ENCODE measurements at places on chromosomes 4 and X.

DNA sequence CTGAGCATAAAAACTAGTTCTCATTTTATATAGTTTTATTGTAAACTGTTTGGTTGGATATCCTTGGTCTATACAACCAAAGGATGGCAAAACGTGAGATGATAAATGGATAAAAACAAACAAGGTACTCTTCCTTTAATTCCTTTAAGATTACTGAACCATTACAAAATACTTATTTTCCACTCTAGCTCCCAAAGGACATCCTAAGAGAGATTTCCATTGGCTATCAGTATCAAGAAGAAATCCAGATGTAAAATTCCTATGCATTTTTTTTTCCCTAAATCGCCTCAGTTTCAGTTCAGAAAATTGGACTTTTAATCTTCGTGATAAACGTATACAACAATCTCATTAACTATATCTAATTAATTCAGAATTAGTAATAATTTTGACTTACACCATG lies 2.3 kb downstream of the FBXL5 start:
- DNase-seq: no peak
- H3K27ac ChIP-seq: no peak overlapping the region

DNA sequence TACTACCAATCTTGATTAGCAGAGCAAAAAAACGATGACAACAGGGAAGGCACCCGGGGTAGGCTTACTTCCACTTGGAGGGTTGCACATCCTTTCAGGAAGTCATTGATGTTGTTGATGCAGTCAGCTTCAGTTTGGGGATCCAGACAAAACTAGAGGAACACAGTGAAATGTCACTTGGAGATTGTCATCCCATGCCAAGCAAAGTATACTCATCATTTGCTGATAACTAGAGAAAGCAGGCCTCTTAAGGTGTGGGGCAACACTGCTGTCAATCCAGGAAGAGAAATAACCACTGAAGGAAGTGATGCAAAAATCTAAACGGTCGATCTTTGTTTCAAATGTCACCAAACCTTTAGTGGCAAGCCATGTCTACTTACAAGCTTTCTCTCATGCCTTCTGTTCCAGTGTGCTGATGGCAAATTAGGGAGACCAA lies 1.4 kb downstream of the ARHGEF6 start:
- H3K4me3 ChIP-seq: no peak overlapping the region
- H3K36me3 ChIP-seq: no peaks in the 10 kb centered on the region
- H3K4me1 ChIP-seq: no peaks in the 10 kb centered on the region
- no peak for DNase-seq
- no peaks in the 10 kb centered on the region for H3K27me3 ChIP-seq
- H3K27ac ChIP-seq: no peak overlapping the region

- DNase-seq: no peak
- no peaks in the 10 kb centered on the region for H3K4me1 ChIP-seq
- no peaks in the 10 kb centered on the region for H3K36me3 ChIP-seq
- no peak overlapping the region for H3K27ac ChIP-seq
- H3K4me3 ChIP-seq: no peak overlapping the region
Measured at GRCh38 chr4:98470366-98470765, 188.0 kb downstream of the TSPAN5 start.

DNA sequence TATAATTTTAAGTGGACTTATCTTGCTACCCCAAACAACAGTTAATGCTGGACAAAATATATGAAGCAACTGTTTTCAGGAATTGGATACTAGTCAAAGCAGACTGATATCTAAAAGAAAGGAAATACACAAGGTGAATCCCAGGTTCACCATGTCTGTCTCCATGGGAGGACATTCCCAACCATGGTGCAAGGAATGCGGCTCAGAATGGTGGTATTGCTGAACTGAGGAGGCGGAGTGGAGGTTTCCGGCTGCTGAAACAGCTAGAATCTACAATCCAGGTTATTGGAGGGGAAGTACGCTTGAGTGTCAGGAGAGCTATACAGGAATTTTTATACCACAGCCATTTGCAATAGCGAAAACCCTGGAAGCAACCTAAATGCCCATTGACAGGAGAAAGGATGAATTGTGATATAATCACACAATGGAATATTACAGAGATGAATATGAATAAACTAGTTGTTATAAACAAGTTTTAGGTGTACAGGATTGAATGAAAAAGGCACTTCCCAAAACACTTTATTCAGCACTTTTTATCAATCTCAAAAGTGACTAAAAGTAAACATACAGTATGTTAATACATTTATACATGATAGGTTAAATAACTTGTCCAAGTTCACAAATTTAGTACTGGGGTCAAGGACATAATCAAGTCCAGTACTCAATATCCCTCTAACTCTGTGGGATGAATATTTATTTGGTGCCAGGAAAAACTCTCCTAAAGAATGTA lies 9.0 kb downstream of the HMGB2 start:
- H3K4me3 ChIP-seq: no peak overlapping the region
- H3K27me3 ChIP-seq: no peaks in the 10 kb centered on the region
- H3K4me1 ChIP-seq: no peaks in the 10 kb centered on the region
- no peak for DNase-seq
- H3K27ac ChIP-seq: no peak overlapping the region

DNA sequence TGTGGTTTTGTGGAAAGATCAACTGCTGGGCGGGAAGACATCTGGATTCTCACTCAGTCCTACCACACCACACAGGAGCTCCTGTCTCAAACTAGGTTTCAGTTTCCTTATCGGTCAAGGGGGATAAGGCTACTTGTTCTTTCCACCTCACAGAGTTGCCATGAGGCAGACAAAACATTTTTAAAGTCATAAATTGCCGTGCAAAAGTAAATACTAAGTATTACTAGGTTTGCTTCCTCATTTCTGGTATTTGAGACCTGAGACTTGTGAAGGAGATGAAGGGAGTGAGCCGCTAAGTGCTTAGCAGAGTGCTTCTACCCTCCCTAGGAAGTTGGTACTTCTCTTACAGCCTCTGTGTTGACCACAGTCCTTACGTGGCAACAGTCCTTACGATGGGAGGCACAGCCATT lies 1.5 kb downstream of the LAP3 start:
- DNase-seq: no peak
- peak overlapping the region; percentile 85 for H3K4me3 ChIP-seq
- peaks cover 37% of the 10 kb centered on the region for H3K36me3 ChIP-seq
- no peak overlapping the region for H3K27ac ChIP-seq

- H3K4me1 ChIP-seq: no peaks in the 10 kb centered on the region
- H3K27ac ChIP-seq: no peak overlapping the region
- H3K4me3 ChIP-seq: peak overlapping the region; percentile 77
- no peak for DNase-seq
- peaks cover 48% of the 10 kb centered on the region for H3K27me3 ChIP-seq
- H3K36me3 ChIP-seq: no peaks in the 10 kb centered on the region
Measured at GRCh38 chr4:153684971-153685371, 891 bp downstream of the TLR2 start.

- DNase-seq: peak; percentile 66
- peak overlapping the region; percentile 61 for H3K27ac ChIP-seq
- peak overlapping the region; percentile 25 for H3K4me3 ChIP-seq
- H3K4me1 ChIP-seq: peaks cover 20% of the 10 kb centered on the region
- H3K27me3 ChIP-seq: no peaks in the 10 kb centered on the region
Measured at GRCh38 chr4:182555997-182556418, 312.8 kb downstream of the TENM3 start.

GRCh38 chr4:182918791-182919302 lies 1.7 kb upstream of the DCTD start:
- H3K36me3 ChIP-seq: peaks cover 15% of the 10 kb centered on the region
- no peak for DNase-seq
- H3K4me1 ChIP-seq: peaks cover 6% of the 10 kb centered on the region
- H3K4me3 ChIP-seq: no peak overlapping the region
- H3K27ac ChIP-seq: no peak overlapping the region
- H3K27me3 ChIP-seq: no peaks in the 10 kb centered on the region

DNA sequence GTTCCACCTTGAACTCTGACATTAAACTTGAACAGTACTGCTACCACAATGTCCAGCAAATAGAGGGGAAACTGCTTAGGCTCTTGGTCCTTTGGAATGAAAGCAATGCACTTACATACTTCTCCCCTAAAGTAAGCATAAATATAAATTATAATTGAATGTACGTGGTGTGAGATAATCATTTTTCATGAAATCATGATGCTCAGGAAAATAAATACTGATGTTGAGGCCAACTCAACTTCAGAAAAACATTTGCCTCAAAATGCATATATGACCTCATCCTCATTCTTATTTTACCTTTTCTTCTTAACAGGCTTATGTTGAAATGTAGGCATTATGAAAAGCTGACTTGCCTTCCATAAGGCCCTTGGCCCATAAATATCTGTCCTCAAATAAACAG lies 166.3 kb downstream of the KDR start:
- H3K36me3 ChIP-seq: no peaks in the 10 kb centered on the region
- DNase-seq: no peak
- no peak overlapping the region for H3K27ac ChIP-seq
- no peaks in the 10 kb centered on the region for H3K27me3 ChIP-seq

DNA sequence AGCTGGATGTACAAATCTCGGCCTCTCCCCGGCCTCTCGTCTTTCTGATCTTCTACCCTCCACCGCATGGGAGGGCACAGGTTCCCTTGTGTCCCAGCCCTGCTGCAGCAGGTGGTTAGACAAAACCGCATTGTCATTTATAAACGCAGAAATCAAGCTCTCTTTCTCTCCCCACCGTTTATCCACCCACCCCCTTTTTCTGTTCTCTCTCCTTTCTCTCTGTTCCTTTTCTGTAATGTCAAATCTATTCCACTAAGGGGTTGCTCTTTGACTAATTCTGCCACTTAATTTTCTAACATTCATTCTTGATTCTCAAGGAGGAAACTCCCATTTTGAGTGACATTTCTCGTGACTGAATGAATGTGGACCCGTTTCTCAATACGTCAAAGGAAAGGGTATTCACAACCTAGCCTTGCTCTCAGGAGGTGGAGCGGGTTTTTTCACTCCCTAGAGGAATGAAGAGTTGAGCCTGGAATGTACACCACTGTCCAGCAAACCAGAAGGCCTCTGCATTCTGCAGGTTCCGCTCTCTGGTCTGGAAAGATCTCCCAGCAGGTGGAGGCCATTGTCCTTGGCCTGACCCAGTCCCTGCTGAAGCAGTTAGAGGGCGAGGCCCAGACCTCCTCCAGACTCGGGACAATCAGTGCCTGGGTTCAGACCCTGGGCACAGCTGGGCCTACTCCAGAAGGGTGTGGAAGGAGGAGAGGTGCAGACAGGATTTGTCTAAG lies 70.9 kb upstream of the ENPP6 start:
- no peak for DNase-seq
- H3K27ac ChIP-seq: no peak overlapping the region
- H3K36me3 ChIP-seq: no peaks in the 10 kb centered on the region
- peaks cover 3% of the 10 kb centered on the region for H3K4me1 ChIP-seq

DNA sequence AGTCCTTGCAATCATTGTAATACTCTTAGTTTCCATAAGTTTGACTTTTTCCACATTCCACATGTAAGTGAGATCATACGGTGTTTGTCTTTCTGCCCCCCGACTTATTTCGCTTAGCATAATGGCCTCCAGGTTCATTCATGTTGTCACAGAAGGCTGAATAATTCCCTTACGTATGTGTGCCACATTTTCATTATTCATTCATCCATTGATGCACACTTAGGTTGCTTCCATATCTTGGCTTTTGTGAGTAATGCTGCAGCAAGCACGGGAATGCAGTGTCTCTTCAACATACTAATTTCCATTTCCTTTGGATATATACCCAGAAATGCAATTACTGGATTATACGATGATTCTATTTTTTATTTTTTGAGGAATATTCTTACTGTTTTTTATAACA lies 22.0 kb upstream of the VEGFC start:
- no peaks in the 10 kb centered on the region for H3K4me1 ChIP-seq
- H3K27me3 ChIP-seq: no peaks in the 10 kb centered on the region
- no peak for DNase-seq

DNA sequence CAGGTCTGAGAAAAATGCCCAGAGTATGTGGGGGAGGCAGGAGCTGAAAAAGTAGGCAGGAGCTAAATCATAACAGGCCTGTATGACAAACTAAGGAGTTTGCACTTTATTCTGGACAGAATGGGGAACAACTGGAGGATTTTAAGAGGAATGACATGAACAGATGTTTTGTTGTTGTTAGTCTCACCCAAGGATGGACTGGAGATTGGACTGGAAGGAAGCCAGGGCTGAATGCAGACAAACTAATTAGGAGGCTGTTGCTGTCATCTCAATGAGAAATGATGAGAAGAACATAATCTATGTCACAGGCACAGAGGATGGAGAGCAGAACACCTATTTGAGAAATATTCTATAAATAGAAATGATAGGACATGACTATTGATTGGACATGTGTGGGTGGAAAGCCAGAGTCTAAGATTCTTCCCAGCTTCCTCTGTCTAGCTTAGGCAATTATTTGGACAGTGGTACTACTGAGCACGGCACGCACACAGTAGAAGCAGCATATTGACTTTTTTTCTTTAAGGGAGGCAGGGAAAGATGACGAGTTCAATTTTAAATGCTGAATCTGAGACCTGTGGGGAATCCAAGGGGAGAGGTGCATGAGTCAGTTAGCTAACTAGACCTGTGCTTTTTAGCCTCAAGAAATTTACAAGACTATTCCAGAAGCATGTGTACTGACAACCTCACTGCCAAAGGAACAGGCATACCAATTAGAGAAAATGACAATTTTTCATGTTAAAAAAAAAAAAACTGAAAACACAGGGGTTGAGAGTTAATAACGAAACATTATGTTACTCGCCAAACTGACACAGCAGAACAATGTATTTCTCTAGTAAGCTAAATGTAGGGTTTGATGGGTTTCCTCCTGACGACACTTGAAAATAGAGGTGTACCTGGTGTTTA lies 963 bp upstream of the USO1 start:
- no peaks in the 10 kb centered on the region for H3K27me3 ChIP-seq
- H3K27ac ChIP-seq: peak overlapping the region; percentile 98
- DNase-seq: no peak
- H3K4me3 ChIP-seq: peak overlapping the region; percentile 92
- peaks cover 11% of the 10 kb centered on the region for H3K36me3 ChIP-seq

DNA sequence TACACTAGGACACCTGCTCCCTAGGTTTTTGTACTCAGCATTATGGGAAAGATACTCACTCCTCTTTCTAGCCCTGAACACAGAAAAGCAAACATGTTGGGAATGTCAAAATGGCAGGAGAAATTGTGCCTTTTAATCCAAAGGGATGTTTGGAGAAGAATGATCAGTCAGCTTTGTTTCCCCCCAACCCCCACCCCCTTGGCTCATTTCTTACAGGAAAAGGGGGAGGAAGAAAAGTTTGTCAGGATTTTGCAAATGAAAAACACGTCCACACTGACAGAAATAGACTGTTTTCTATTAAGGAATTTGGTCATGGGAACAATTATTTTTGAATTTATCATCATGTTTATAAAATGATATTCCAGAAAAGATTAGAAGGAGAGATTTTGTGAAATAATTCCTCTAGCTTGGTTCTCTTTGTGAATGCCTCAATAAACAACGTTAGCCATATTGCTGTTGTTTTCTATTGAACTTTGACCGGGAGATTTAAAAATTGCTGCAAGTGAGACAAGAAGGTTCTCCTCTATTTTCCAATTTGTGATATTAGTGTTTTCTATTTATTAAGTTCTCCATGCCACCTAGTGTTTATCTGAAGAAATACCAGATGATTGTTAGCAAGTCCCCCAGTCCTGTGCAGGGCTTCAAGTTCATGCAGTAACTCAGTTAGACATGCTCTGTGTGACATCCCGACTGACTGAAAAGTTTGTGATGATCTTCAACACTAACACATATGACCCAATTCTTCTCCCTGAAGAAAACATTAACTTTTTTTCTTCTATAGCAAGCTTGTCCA lies 31.3 kb upstream of the TFDP3 start:
- H3K36me3 ChIP-seq: no peaks in the 10 kb centered on the region
- H3K4me1 ChIP-seq: no peaks in the 10 kb centered on the region
- H3K27me3 ChIP-seq: no peaks in the 10 kb centered on the region
- H3K4me3 ChIP-seq: no peak overlapping the region

Data from endodermal cell (in vitro differentiated cells).